ENCODE measurements at places on chromosomes 1 and 21.

GRCh38 chr1:30263405-30263804, 460.0 kb downstream of the MATN1 start:
- DNase-seq, result no peak

- no peak for DNase-seq
Measured at GRCh38 chr1:61372944-61373343, 290.6 kb downstream of the NFIA start.

GRCh38 chr1:223110952-223111351, 32.1 kb downstream of the TLR5 start:
- DNase-seq, result no peak

DNA sequence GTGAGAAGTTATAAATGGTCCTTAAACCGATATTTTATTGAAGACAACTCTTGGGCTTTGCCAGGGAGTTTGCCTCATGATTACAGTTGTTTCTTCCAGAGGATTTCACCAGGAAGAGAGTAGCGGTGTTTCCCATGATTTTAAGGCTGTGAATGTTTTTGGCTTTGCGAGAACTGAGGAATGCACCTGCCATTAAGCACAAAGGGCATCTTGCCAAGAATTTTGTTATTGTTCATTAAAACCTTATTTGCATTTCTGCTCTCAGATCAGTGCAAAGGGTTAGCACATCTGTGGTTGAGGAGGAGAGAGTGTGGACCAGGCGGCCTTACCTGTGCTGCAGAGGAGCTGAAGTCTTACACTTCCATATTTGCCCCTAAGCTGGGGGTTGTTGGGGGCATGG, 13.8 kb downstream of the CNIH3 start:
- no peak for DNase-seq

DNA sequence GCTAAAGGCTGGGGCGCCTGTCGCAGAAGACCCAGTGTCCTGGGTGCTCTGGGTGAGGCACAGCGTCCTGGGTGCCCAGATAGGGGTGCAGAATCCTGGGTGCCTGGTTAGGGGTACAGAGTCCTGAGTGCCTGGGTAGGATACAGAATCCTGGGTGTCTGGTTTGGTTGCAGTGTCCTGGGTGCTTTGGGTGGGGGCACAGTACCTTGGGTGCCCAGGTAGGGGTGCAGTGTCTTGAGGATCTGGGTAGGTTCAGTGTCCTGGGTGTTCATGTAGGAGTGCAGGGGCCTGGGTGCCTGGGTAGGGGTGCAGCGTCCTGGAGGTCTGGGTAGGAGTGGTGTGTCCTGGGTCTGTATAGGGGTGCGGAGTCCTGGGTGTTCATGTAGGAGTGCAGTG, 178.7 kb downstream of the CAMTA1 start:
- DNase-seq, result no peak

DNA sequence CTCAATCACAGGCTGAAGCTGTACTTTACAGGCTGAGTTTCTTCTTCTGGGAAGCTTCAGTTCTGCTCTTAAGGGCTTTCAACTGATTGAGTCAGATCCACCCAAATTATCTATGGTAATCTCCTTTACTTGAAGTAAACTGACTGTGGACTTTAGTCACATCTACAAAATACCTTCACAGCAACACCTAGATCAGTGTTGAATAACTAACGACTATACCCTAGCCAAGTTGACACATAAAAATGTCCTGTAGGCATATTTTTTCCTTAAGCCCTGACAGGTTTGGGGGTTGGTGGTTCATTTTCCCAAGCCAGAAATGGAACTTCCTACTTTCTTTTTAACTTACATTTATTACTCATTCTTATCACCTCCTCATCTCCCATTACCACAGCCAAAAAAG, 42.9 kb upstream of the PRKACB start:
- no peak for DNase-seq
